Colonic mucosa (tissue), 4 donors: ENCODE measurements at places on chromosomes 2 and 18. TPM values are rescaled to one million over a fixed set of nuclear protein-coding genes. Genes with fewer than 3 reads are reported as not detected.
A peak's percentile ranks its signal among the peaks of the same experiment; 100 is the strongest.

The HOXD4 gene
- total RNA-seq: 3.6 TPM

The LOXL3 gene
- total RNA-seq: 4.7 TPM

The VWC2L gene
- not detected for total RNA-seq

The CRYGC gene
- not detected for total RNA-seq

The ANKRD62 gene
- 0.19 TPM for total RNA-seq

The IL1R2 gene
- total RNA-seq: 152 TPM

DNA sequence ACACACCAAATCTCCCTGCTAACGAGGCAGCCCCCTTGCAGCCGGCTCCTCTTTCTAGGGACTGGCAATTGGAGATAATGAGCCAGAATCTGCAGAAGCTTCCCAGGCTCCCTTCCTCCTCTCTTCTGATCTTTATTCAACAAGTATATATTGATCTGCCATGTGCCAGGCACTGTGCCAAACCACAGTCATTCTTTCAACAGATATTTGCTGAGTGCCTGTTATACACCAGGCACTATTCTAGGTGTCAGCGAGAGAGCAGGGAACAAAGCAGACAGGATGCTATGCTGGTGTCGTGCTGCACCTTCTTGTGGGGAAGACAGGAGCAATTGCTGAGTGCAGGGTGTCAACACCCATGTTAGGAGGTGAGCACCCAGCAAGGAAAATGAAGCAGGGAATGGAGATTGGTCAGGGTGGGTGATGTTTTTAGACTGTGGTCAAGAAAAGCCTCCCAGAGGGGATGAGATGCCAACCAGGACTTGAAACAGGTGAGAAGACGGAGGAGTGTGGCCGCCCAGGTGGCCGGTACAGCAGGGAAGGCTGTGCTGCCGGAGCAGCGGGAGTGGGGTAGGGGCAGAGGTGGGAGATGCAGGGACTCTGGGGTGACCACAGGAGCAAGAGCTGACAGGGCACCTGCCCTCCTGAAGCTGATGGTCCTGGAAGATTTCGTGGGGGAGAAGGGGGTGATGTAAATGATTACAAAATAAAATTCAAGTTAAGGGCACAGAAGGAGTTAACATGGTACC, 307.6 kb upstream of the RAB12 start:
- DNase-seq: no peak

GRCh38 chr2:219415580-219416234, 2.5 kb upstream of the DES start:
- DNase-seq: no peak

- peak; percentile 51 for DNase-seq
Measured at GRCh38 chr2:38540580-38541286, 62.0 kb downstream of the HNRNPLL start.
